ENCODE measurements at places on chromosomes 2 and 18.

GRCh38 chr2:239253264-239253663, 147.6 kb downstream of the HDAC4 start:
- no peak for DNase-seq

GRCh38 chr18:13611601-13612195, 114.7 kb downstream of the FAM210A start:
- peak; percentile 57 for DNase-seq

- no peak for DNase-seq
These were observed 511.4 kb downstream of the RNF144A start for GRCh38 chr2:7428454-7429204.

- no peak for DNase-seq
These were observed 406.6 kb downstream of the NYAP2 start for GRCh38 chr2:225806105-225806504.

DNA sequence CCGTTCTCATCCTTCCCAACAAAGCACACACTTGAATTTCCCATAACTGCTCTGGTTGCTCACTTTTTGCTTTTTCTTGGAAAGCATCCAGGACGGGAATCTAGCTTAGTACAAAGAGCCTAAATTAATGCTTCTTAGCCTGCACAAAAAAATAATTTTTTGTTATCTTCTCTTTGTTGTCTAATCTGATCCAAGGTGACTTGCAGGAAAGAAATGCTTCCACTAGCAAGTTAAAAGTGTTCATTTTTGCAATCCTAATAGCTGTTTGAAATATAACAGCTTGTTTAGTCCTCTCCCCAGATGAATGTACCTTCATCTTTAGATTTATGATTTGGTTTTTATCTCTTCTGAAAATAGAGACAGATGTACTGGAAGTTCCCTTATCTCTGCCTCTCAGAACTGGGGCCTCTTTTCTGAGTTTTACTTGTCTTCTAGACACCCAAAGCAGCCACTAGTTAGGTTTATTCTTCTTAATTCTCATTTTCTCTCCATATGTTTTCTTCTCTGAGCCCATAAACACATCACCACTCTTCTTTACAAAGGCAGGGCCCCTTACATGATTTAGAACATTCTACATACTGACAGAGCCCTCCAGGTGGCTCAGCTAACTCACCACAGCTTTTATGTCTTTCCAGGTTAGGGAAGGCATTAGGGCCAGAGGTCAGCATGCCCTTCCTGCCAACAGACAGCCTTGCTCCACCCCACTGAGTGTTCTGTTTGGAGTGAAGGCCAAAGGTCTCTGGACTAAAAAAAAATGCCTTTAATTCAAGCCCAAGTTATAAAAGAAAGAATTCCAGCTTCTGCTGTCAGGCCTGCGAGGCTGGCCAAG, 74.7 kb upstream of the MAP4K3 start:
- no peak for DNase-seq

GRCh38 chr2:232345251-232345650, 33.3 kb upstream of the ALPP start:
- no peak for DNase-seq

GRCh38 chr2:206387808-206388207, 55.5 kb upstream of the ADAM23 start:
- DNase-seq: no peak
